Stimulated activated CD4-positive, alpha-beta T cell treated with anti-CD3 and anti-CD28 coated beads, Interleukin-2, amount 100 ng/mL, for 24 hours (primary cell): ENCODE measurements at places on chromosomes 12 and 14.

DNA sequence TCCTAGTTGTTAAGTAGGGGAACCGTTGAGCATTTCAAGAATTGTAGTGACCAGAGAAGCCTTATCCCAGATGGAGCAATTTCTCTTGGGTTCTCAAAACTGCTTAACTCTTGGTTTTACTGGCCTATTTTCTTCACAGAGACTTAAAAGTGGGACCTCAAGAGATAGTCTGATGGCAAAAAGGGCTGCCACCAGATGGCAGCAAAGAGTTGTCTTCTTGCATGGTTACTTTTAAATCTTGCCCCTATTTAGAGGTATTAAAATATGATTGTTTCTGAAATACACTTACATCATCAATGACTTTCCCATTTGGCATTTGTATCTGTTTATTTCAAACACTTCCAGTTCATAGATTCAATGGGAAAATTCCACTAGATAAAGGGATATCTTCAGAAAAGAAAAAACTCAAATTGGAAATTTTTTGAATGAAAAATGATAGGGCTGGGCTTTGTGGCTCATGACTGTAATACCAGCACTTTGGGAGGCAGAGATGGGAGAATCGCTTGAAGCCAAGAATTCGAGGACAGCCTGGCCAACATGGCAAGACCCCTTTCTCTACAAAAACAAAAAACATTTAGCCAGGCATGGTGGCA, 69.9 kb upstream of the CNTN1 start:
- peak; percentile 32 for DNase-seq

DNA sequence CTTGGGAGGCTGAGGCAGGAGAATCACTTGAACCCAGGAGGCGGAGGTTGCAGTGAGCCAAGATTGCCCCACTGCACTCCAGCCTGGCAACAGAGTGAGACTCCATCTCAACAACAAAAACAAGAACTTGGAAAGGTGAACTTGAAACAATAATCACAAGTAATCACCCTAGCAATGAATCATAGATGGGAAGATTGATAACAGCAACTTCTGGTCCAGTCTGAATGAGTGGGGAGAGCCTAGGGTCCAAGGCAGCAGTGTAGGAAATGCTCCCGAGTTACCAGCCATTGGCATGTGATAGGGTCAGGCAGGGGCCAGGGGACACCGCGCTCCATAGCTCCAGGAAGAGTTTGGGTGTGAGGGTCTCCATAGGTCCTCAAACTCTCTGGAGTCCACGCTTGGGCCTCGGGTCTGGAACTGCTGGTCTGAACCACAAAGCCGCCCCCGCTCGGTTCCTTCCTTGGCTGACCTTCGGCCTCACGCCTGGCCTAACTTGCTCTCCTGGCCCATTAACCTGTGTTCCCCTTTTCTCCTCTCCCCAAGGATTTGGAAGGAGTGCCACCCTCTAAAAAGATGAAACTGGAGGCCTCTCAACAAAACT, 19.9 kb upstream of the MLXIP start:
- DNase-seq, result no peak

DNA sequence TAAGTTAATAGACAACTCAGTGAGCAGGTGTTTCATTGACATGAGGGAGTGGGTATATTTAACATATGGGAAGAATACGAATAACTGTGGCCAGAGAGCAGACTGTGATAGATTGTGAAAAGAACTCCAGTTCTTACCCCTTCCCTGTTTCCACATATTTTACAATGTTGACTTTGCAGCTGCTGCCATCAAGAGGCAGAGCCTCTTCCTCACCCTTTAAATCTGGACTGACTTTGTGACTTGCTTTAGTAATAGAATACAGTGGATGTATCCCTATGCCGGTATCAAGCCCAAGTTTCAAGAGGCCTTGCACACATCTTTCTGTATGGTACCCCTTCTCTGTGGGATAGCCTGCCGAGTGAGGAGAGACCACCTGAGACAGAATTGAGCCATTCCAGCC, 356.7 kb downstream of the ETNK1 start:
- DNase-seq, result no peak

- no peak for DNase-seq
Measured at GRCh38 chr12:52660934-52661499, 9.0 kb upstream of the KRT2 start.

GRCh38 chr12:87413784-87414183, 615.4 kb downstream of the C12orf50 start:
- DNase-seq, result no peak
